ENCODE measurements at places on chromosomes 3 and 15.
A peak's percentile ranks its signal among the peaks of the same experiment; 100 is the strongest.

GRCh38 chr15:73700041-73700842 is 16.1 kb downstream of the CD276 start:
- peak; percentile 70 for DNase-seq

DNA sequence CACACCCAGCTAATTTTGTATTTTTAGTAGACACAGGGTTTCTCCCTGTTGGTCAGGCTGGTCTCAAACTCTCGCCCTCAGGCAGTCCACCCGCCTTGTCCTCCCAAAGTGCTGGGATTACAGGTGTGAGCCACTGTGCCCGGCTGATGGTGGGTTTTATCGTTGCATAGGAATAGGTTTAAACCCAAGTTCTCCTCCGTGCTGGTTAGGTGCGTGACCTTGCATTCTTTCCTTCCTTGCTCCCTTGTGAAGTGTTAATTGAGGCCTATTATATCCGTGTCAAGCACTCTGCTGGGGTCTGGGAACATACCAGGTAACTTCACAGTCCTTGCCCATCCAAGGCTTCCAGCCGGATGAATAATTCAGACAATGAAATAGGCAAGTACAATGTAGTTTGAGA is 19.3 kb upstream of the ETV5 start:
- no peak for DNase-seq

DNA sequence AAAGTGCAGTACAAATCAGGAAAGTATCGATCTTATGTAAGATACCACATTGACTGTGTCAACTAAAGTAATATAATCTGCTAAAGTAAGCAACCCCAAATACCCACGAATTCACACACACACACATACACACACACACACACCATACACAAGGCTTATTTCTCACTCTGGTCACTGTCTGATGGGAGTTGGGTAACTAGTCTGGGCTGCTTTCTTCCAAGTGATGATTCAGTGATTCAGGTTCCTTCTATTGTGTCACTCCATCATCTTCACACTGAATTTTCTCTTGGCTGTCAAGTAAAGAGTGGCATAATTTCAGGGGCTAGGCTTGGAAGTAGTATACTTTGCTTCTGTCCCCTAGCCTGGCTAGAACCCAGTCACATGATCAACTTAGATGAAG is 104.8 kb upstream of the CCDC54 start:
- DNase-seq = no peak

DNA sequence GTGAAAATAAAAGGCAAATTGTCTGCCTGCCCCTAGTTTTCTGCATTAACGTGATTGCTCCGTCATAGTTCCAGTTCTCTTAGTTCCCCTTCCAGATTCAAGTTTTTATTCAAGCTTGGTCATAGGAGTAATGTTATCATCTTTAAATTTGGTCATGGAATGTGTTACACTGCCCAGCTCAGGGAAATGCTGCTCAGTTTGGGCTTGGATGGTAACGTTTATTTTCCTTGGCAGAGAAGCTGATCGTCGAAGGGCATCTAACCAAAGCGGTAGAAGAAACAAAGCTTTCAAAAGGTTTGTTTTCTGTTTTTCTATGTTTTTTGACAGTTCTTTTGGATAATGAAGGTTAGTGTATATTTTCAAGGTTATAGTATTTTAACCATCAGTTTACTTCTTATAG is 118.4 kb upstream of the FLNB start:
- DNase-seq = no peak

DNA sequence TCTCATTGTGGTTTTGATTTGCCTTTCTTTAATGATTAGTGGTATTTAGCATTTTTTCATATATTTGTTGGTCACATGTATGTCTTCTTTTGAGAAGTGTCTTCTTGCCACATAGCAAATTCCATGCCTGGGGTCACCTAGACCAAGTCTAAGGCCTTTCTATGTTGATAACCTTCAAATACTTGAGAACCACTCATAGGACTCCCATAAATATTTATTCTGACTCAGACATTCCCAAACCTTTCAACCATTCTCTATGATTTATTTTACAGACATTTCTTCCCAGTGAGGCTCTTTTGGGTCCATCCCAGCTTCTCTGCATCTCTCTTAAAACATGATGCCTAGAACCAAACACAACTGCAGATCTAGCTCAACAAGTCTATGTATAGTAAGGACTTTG is 69.2 kb downstream of the ATP8B4 start:
- no peak for DNase-seq

GRCh38 chr15:33433821-33434220 is 123.1 kb downstream of the RYR3 start:
- DNase-seq = no peak

DNA sequence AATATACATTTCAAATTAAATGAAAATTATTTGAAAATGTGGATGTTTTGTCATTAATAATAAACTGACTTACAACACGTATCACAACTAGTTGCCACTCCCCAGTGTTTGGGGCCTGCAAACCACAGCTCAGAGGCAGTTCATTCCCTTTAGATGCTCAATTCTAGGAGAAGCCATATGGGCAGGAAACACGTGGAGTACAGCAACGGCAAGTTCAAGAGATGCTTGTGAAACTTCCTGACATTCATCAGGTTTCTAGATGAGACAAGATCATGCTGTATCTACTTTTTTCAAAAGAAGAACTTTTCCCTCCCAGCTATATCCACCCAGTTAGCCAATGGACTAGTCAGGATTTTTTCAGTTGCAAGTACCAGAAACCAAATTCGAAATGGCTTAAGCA is 17.6 kb upstream of the PLA2G4D start:
- no peak for DNase-seq

DNA sequence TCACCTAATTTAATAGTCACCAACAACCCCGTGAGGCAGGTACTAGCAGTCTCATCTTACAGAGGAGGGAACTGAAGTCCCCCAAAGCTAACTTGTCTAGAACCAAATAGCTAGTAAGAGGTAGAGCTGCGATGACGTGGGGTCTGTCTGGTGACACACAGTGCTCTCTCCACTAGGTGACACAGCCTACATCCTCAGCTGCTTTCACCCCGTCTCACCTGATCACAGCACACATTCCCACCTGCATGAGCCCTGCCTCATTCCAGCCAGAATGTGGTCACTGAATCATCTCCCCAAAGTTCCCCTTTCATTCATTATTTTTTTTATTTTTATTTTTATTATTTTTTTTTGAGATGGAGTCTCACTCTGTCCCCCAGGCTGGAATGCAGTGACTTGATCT is 21.3 kb upstream of the MAGEF1 start:
- DNase-seq = no peak

GRCh38 chr3:59334585-59334984 is 284.8 kb upstream of the CFAP20DC start:
- no peak for DNase-seq

- no peak for DNase-seq
Measured at GRCh38 chr15:100429116-100429728, 87.4 kb upstream of the ADAMTS17 start.

GRCh38 chr3:178255315-178255714 is 280.9 kb upstream of the KCNMB2 start:
- DNase-seq = no peak

DNA sequence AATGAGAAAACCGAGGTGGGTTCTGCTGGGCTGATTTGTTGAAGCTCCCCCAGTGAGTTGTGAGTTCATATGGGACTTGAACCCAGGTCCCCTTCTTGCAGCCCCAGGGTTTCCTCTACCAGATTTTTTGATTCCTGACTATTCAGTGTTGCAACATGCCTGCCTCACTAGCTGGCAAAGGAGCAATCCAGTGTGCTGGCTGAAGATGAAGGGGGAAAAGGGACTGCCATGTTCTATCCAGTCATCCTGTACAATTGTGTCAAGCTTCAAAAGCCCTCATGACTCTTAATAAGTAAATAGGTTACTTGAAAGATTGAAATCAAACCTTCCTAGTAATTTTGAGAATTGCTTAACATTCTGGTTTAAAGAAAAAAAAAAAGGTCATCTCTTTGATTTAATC is 211.5 kb upstream of the TP63 start:
- DNase-seq = no peak

DNA sequence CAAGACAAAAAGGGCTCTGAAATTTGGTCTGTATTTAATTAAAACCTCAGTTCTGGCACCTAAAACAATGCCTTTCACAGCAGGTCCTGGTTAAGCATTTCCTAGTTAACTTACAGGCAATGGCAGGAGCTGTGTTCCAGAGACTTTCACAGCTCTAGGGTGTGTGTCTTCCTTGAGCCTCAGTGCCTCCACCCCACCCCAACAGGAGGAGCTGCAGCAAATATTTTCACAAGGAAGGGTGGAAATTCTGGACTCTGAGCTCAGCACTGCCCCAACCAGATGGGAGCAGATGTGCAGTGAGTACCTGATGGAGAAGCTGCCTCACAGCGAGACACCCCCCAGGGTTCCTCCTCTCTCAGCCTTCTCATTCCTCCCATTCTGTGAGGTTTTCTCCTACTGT is 106.3 kb upstream of the SPATA12 start:
- no peak for DNase-seq

- DNase-seq = no peak
Measured at GRCh38 chr3:64443546-64444381, 218.5 kb upstream of the PRICKLE2 start.

DNA sequence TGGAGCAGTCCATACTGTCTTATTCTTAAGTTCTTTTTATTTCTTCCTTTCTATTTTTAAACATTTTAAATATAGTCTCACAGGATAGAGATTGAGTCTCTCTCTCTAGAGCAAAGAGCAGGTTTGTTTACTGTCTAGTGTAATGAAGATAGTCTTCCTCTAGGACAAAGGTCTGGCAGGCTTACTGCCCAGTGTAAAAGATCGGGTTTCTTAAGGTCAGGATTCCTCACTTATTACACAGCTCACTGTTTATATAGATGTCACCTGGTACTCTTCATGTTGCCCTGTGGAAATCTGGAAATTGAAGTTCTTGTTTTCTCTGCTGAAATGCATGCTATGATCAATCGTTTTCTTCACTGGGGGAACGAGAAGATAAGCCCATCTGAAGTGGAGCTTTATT is 76.0 kb downstream of the ZBBX start:
- peak; percentile 17 for DNase-seq

GRCh38 chr15:94263341-94264273 is 32.2 kb downstream of the MCTP2 start:
- no peak for DNase-seq

DNA sequence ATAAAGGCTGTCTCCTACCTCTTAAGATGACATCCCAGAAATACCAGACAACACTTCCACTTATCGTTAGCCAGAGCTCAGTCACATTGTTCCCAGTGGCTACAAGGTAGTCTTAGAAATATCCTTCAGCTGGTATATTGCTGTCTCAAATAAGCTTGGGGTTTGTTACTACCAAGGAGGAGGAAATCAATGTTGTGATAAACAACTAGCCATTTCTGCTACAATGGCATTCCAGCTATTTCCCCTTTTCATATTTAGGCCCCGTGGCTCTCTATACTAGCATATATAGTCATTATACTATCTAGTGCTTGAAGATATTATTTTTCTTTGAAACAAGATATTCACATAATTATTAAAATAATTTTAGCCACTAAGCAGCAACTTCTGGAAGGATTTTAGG is 56.5 kb downstream of the VPS8 start:
- no peak for DNase-seq

DNA sequence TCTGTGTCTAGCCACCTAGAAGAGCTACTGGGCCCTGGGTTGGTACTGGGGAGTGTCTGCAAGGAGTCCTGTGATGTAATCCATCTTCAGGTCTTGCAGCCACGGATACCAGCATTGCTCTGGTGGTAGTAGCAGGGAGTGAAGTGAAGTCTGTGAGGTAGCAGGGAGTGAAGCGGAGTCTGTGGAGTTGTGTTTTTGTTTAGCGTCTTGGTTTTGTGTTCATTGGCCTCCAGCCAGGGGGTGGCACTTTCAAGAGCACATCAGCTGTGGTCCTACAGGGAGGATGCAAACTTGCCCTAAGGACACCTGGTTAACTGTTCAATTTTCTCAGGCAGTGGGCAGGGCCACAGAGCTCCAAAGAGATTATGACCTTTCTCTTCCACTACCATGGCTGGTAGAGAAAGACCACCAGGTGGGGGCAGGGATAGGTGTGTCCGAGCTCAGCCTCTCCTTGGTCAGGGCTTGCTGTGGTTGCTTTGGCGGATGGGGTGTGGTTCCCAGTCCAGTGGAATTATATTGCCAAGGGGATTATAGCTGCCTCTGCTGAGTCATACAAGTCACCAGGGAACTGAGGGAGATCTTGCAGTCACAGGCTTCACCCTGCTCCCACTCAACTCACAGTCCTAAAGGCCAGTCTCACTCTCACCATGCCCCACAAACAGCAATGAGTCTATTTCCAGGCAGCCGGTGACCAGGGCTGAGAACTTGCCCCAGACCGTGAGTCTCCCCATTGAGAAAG is 424.7 kb downstream of the ZBBX start:
- DNase-seq = no peak

- no peak for DNase-seq
Measured at GRCh38 chr3:64666171-64666588, 21.6 kb downstream of the ADAMTS9 start.

- DNase-seq = no peak
Measured at GRCh38 chr3:129708328-129708861, 101.9 kb upstream of the PLXND1 start.

DNA sequence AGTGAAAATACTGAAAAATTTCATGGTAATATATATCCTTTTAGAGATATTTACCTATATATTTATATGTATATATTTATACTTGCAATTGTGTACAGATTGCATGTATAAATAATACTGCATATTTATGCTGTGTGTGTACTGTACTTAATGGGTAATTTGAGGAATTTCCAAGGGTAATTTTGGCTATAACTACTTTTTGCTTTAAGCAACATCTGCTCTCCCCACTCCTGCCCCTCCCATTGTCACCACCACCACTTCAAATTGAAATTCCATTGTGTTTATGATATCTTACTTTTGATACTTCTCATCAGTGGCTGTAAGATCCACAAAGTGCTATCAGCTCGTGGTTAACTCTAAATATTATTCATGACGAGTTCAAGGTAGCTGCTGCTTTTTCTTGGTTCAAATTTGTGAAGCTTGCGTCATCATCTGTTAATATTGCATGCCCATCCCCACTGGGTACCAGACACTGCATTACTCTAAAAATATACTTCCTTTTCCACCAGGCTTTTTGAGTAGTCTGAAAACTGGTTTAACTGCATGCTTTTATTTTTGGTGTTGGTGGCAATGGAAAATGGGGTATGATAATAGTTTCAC is 91.7 kb upstream of the MITF start:
- no peak for DNase-seq

GRCh38 chr3:113034011-113034410 is 43.2 kb downstream of the GTPBP8 start:
- no peak for DNase-seq

DNA sequence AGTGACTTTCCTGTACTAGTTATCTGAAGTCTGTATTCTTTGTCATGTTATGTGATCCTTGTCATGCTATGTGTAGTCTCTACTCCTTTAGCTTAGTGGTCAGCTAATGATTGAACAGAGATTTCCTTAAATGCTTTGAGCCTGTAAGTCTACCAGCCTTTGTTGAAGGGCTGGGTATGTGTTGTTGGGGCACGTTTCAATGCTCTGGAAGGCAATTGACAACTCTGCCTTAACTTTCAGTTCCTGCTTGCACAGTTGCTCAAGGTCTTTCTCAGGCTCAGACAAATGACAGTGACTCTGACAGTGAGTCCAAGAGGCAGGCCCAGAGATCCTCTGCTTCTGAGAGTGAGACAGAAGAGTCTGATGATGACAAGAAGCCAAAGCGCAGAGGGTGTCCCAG is 89.3 kb downstream of the CHD2 start:
- no peak for DNase-seq
